ENCODE measurements at places on chromosomes 3 and 15. TPM values are rescaled to one million over a fixed set of nuclear protein-coding genes. Genes with fewer than 3 reads are reported as not detected.

TLR9 gene
- not detected for total RNA-seq

P2RY1 gene
- total RNA-seq, result 0.50 TPM

KNG1 gene
- total RNA-seq, result not detected

SCN11A gene
- total RNA-seq, result 0.02 TPM

SYNPR gene
- not detected for total RNA-seq

SLCO2A1 gene
- total RNA-seq, result 0.02 TPM

IL1RAP gene
- total RNA-seq, result 5.7 TPM

TARS3 gene
- total RNA-seq, result 8.9 TPM

KBTBD12 gene
- not detected for total RNA-seq

CHD2 gene
- 27.1 TPM for total RNA-seq

ZNF662 gene
- total RNA-seq, result not detected

GRK7 gene
- not detected for total RNA-seq

EIF2B5 gene
- 25.3 TPM for total RNA-seq
